ENCODE measurements at places on chromosomes 6 and 20.

- DNase-seq = no peak
These were observed 88.3 kb downstream of the SH3BGRL2 start for GRCh38 chr6:79719248-79719960.

GRCh38 chr6:35955071-35955470 is 34.2 kb upstream of the SRPK1 start:
- no peak for DNase-seq

DNA sequence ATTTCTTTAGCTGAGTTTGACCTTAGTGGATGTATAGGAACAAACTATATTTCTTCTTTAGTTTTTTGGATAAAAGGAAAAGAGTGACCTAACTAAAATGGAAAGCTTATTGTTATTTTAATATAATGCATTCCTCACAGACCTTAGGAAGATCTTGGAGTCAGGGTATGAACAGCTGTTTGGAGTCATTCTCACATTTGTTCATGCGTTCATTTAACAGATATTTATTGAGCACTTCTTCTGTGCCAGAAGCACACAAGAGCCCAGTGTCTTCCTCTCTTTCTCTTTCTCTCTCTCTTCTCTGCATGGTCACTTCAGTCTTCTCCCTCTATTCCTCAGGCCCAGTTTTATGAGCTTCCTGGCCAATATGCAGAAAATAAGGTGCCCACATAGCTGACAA is 744.0 kb upstream of the MAP3K7 start:
- DNase-seq = no peak

DNA sequence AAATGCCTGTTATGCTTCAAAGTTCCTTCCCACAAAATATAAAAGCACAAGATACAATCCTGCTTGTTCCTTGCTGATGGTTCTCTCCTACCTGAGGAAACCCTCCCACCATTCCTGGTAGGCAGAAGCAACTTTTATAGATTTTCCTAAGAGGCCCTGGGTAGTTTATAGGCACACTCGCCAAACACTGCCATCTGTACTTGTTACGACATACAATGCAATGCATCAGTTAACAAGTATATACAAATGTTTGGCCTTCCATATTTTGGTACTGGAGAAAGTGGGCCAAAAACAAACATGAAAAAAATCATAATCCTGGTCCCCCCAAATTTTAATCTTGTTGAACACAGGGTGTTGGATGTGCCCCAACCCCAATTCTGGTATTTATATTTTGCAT is 16.6 kb downstream of the MCM9 start:
- no peak for DNase-seq

DNA sequence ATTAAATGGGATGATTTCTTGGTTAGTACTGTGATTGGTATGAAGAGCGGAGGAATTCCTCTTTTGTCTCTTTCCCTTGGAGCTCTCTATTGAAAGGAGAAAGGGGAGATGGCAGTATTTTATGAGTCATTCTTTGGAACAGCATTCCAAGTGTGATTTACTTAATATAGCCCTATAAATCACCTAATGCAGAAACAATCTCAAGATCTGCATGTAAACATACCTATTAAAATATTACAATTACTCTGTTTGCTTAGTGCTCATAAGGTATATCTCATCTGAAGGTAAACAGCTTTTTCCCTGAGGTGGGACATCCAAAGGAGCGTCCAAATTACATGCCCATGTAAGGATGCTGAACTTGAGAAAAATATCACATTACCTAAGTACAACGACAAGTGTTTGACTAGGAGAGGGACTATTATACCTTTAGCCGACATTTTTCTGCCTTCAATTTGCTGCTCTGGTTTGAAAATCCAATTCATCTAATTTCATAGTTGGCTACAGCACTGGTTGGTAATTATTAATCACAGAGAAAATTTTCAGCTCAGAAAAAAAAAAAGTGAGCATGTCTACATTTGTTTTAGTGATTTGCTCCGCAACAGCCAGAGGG is 229.0 kb downstream of the FOXC1 start:
- no peak for DNase-seq

GRCh38 chr20:22453244-22454080 is 130.9 kb downstream of the FOXA2 start:
- no peak for DNase-seq

- no peak for DNase-seq
These were observed 48.8 kb downstream of the ERMARD start for GRCh38 chr6:169800116-169800667.

DNA sequence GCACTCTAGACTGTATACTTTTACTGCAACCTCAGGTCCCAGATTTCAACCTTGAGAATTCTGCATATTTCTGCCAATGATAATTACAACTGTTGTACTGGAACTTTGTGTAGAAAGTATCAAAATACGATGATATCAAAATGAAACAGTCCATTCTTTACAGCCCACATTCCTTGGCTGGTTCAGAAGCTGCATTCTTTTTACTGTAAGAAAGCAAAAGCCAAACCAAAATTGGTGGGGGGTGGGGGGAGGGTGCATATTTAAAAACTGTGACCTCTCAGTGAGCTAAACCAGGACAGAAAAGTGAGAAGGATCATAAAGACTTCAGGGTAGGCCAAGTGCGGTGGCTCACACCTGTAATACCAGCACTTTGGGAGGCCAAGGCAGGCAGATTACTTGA is 41.8 kb upstream of the UBR2 start:
- no peak for DNase-seq

DNA sequence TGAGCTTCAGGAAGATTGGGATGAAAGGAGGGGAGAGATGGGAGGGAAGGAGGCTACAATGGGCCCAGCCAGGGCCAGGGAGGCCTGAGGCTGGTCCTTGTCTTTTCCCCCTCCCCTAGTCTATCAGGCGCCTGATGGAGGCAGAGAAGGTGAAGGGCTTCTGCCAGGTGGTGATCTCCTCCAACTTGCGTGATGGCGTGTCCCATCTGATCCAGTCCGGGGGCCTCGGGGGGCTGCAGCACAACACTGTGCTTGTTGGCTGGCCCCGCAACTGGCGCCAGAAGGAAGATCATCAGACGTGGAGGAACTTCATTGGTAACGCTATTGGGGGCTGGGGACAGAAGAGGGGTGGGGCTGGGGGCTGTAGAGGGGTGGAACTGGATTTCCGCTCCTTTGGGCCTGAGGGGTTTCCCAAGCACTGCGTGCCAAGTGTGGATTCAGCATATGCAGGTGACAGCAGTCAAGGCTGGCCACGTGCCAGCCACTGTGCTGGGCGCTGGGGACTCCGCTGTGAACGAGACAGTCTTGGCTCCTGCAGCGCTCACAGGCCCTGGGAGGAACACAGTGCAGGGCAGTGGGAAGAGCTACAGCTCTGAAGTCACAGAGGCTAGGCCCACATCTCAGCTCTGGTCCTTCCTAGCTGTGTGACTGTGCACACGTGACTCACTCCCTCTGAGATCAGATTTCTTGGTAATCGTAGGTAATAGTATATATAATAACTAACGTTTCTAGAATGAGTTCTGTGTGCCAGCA is 22.7 kb downstream of the SLC12A5 start:
- DNase-seq = no peak

GRCh38 chr20:61490721-61491120 is 238.7 kb downstream of the CDH4 start:
- DNase-seq = no peak

DNA sequence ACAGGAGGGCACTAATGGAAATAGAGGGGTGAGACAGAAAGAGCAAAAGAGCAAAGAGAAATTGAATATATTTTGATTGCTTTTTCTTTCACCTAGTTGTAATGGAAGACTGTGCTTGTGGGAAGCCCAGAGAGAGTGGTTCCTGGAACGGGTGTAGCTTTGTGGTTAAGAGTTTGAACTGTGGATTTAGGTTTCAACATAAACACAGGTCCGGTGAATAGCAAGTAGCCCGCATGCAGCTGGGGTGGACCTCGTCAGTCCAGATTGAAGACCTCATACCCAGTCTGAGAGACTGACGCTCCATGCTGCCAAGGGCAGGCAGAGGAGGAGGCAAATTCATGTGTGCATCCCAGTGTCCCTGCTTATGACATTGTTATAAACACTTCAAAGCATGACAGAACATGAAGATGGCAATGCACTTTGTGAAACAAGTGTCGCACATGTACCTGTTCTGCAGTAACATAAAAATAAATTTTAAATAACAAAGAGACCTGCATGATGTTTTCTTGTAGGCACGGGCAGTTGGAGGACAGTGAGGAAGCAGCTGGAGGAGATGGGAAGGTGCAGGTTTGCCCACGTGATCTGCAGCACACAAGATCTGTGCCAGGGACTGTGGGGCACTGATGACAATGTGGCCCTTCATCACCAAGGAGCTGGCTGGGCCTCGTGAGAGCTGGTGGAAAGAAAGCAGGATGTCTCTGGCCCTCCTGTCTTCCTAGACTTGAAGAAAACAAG is 220.5 kb upstream of the SSTR4 start:
- no peak for DNase-seq

DNA sequence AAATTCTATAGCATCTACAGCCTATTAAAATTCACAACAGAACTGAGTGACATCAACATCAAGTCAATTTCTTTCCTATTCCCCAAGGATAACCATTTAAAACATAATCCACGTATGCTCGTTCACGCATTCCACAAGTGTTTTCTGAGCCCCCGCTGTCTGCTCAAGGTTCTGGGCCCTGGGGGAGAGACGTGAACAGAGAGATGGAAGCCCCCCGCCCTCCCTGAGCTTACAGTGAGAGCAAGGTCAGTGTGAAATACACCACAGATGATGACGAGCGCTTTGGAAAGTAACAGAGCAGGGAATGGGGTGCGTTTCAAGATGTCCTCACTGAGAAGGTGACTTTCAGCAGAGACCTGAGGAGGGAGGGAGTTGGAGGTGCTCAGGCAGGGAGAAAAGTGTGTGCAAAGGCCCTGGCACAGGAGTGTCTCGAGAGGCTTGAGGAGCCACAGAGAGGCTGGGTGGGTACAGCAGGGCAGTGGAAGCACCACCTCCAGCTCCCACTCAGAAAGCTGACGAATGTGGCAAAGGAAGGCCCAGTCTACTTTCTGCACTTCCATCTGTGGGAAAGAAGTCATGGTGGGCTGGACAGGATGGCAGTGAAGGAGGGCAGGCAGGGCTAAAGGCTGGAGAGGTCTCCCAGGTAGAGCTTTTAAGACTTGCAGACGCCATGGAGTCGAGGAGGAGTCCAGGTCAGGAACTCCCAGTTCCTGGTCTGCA is 88.3 kb downstream of the DLL1 start:
- no peak for DNase-seq

DNA sequence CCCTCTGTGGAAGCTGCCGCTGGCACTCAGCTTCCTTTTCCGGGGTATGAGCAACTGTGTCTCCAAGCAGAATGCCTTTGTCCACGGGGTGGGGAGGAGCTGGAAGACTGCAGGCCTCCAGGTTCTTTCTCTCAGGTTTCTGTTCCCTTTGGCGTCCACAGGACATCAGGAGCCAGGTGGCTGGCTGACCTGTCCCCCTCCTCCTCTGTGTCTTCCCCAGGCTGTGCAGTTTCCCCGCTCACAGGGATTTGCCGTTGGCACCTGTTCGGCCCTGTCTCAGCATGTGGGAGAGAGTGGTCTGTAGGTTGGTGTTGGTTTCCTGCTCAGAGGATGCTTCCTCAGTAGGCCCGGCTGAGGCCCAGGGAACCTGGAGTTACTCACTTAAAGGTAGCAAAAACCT is 43.5 kb downstream of the CDS2 start:
- DNase-seq = no peak

- DNase-seq = peak; percentile 65
These were observed 108.7 kb downstream of the NCOA3 start for GRCh38 chr20:47610247-47610944.

DNA sequence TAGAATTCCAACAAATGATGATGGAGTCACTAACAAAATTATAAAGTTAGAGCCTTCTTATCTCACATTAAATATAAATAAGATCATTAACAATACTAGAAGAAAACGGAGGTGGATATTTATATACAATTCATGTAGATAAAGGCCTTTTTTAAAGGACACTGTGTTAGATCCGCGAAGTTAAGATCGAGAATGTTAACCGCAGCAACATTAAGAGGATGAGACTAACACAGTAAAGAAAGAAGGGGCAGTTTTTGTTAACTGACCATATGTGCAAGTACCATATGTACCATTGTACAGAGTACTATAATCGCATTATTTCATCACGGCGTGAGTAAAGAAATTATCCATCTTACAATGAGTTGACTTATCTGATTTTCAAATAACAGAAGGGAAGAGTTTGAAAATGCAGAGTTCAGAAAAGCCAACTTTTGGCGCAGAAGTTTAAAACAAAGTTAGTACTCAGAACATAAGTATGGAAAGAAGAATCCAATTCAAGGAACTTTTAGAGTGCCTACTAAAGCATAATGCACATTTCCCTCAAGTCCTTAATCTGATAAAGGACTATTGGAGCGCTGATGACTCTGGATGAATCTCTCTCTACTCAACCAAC is 1.4 kb downstream of the FBXL4 start:
- DNase-seq = no peak

- DNase-seq = no peak
These were observed 139.0 kb upstream of the JAG1 start for GRCh38 chr20:10812759-10813327.

DNA sequence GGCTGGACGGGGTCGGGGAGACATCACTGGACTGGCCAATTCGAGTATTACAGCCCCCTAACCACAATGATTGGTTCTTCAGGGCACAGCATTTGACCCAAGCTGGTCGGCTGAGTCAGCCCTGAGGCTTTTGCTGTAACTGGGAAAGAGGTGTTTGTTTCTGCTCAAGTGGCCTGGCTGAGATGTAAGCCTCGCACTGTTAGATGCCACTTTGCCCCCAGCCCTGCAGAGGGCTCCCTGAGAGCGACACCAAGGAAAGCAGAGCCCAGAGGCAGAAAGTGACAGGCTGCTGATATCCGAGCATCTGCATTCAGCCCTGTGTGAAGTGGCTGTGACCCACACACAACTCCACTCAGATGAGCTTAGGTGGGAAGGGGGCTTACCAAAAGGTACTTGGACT is 19.4 kb downstream of the ERGIC3 start:
- peak; percentile 56 for DNase-seq

DNA sequence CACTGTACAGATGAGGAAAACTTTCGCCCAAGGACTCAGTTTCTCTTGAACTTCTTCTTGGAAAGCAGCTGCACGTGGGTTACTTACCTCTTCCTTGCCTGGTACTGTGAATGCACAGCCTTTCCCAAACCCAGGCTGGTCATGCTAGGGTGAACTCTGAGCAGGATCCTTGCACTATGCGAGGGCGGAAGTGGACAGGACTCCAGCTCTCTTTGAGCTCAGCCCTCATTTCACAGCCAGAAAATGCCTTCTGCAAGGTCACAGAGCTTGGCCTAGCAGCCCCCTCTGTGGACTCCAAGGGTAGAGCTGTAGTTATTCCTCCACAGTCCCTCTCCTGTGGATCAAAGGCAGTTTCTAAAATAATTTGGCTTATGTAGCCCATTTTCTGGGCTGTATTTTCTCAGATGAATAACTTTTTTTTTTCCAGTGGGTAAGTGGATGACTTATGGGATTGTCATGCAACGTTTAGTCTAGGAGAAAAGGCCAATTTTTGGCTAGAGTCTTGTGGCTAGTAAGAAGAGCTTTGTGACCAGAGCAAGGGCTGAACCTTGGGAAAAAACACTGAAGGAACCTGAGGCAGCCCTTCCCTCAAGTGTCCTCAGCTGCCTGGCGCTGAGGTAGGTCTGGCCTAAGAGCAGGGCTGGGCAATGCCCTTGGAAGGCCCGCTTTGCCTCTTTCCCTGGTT is 172.7 kb downstream of the SCP2D1 start:
- DNase-seq = no peak

Data from NK-92 treated with Interleukin-12 subunit alpha and Interleukin-12 subunit beta, amount 100 ng/mL, for 24 hours (cell line).